ENCODE measurements at places on chromosomes 6 and 20.

GRCh38 chr20:34300809-34301586, 2.2 kb downstream of the AHCY start:
- no peaks in the 10 kb centered on the region for H3K36me3 ChIP-seq
- DNase-seq, result no peak
- 0 out of 2 replicates have a peak, but pooled peaks cover 1% of the 10 kb centered on the region for H3K4me1 ChIP-seq
- H3K4me3 ChIP-seq, result no peak overlapping the region
- no peak overlapping the region for H3K27ac ChIP-seq

DNA sequence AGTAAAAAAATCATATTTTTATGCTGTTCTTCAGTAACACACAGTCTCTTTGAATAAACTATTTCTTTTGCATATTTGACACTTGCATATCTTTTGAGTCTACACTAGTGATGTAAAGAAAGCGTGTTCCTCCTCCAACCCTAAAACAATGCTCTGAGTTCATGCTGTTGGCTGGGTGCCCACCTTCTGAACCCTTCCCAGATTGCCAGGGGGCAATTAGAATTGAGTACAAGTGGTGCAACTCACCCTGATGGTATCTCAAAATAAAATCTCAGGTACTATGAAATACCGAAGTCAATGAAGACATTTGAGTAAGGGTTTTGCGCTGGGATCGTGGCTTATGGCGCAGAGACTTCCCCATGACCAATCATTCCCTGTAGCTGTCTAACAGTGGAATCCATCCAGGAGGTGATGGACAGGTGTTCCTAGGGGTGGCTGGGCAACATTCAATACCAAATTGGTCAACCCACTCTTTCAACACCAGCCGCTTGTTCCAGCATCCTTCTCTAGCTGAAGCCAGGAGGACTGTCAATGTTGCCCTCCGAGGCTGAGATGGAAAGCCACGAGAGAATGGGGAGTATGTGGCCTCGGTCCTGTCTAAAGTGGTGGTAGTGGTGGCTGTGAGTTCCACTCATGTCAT, 94.4 kb upstream of the ZNFX1 start:
- no peak overlapping the region for H3K4me3 ChIP-seq
- no peaks in the 10 kb centered on the region for H3K27me3 ChIP-seq
- no peak for DNase-seq
- no peaks in the 10 kb centered on the region for H3K4me1 ChIP-seq
- H3K36me3 ChIP-seq, result no peaks in the 10 kb centered on the region

- peak; percentile 79 for DNase-seq
- no peaks in the 10 kb centered on the region for H3K27me3 ChIP-seq
- peaks cover 3% of the 10 kb centered on the region for H3K4me1 ChIP-seq
- H3K27ac ChIP-seq, result no peak overlapping the region
- H3K4me3 ChIP-seq, result no peak overlapping the region
Measured at GRCh38 chr6:18990059-18990978, 603.2 kb downstream of the RNF144B start.

DNA sequence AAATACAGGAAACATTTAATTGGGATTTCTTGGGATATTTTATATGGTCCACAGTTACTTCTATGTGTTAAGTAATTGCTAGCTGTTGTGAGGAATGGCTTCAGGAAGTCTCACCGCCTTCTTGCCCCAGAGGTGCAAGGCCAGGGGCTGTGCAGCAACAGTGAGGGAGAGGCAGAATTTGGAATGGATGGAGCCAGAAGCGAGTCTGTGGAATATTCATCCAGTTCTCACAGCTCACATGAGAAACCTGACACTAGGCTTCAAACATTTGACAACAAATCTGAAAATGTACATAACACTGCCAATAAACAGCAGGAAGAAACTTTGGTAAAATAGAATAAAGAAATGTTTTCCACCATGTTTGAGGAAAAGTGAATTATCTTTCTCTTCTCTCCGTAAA, 66.5 kb downstream of the GPR6 start:
- H3K27me3 ChIP-seq, result no peaks in the 10 kb centered on the region
- no peaks in the 10 kb centered on the region for H3K36me3 ChIP-seq
- no peak overlapping the region for H3K4me3 ChIP-seq
- no peak for DNase-seq
- H3K4me1 ChIP-seq, result peaks cover 2% of the 10 kb centered on the region

DNA sequence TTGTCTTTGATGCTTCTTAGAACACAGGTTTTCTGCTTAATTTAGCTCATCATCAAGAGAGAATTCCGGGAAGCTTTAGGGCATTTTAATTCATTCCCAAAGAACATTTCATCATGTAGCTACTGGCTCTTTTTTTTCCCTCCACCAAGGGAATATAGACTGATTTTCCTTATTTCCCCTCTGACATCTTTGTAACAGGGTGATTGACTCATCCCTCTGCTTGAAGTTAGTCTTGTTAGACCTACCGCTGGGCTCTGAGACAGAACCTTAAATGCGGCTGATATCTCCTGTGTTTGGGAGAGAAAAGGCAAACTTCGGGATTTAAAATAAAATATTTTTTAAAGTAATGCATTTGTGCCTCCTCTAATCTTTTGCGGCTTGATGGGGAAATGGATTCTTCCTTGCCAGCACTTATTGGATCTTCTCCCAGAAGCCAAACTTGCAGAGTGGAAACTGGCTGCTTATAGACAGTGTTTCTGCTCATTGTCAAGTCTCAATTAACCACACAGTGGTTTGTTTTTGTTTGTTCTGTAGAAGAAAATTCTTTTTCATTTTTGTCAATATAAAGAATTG, 272.7 kb upstream of the PLCB4 start:
- no peaks in the 10 kb centered on the region for H3K36me3 ChIP-seq
- H3K27ac ChIP-seq, result no peak overlapping the region
- H3K4me3 ChIP-seq, result no peak overlapping the region

DNA sequence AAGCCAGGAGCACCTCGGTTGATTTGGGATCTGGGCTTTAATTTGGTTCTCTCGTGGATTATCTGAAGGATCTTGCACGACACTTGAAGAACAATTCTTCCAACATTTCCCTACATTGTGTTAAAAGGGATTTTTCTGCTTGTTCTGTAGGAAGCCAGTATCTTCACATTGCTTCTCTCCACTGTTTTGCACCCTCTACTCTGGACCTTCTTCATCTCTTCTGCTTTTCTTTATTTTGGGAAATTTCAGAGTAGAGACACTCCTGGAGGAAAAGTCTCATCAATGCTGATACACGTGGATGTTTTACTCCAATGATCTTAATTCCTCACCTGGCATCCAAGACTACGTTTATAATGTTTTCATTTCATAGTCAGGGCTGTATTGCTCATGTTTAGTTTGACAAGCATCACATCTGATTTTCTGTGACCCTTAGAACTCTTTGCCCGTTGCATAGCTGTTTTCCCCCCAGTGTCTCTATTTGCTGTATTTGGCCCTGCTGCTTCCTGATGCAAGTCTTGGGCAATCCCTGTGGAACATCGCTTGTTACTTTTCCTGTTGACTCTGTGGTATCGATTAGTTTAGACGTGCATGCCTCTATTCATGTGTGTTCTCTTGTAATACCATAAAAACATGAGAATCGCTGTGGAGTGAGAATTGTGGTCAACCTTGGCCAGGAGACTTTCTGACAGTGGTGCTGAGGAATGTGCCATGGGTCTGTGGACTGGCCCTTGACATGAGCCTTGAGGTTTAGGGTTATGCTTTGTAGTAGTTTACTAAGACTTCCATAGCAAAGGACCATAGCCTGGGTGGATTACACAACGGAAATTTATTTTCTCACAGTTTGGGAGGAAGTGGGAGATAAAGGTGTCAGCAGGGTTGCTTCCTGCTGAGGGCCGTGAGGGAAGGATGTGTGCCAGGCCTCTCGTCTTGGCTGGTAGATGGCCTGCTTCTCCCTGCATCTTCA, 12.5 kb downstream of the PLCB1 start:
- H3K27me3 ChIP-seq, result no peaks in the 10 kb centered on the region
- H3K4me3 ChIP-seq, result no peak overlapping the region
- no peaks in the 10 kb centered on the region for H3K4me1 ChIP-seq
- H3K36me3 ChIP-seq, result no peaks in the 10 kb centered on the region
- no peak overlapping the region for H3K27ac ChIP-seq

- peaks cover 3% of the 10 kb centered on the region for H3K36me3 ChIP-seq
- no peak overlapping the region for H3K27ac ChIP-seq
- DNase-seq, result no peak
- no peak overlapping the region for H3K4me3 ChIP-seq
Measured at GRCh38 chr6:29948277-29948676, 5.9 kb downstream of the HLA-A start.

DNA sequence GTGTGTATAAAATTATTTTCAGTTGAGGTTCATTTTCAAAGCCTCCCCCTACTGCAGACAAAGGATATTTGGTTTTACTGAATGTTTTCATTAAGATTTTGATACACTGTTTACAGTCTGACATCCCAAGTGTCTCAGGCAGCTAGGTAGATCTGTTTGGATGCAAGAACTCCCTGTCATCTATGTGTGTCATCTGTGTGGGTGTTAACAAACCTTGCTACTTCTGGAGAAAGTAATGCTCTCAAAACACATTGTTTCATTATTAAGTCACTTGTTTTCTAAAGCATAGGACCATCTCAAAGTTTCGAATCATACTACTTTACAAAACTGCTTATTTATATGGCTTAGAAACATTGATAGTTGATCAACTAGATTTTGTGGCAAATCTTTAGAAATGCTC, 114.5 kb upstream of the TMEM170B start:
- H3K4me3 ChIP-seq, result no peak overlapping the region
- no peak overlapping the region for H3K27ac ChIP-seq
- no peak for DNase-seq
- H3K36me3 ChIP-seq, result no peaks in the 10 kb centered on the region

- H3K36me3 ChIP-seq, result no peaks in the 10 kb centered on the region
- H3K4me1 ChIP-seq, result peaks cover 2% of the 10 kb centered on the region
- H3K27me3 ChIP-seq, result peaks cover 20% of the 10 kb centered on the region
Measured at GRCh38 chr6:5080574-5080973, 4.6 kb upstream of the PPP1R3G start.

DNA sequence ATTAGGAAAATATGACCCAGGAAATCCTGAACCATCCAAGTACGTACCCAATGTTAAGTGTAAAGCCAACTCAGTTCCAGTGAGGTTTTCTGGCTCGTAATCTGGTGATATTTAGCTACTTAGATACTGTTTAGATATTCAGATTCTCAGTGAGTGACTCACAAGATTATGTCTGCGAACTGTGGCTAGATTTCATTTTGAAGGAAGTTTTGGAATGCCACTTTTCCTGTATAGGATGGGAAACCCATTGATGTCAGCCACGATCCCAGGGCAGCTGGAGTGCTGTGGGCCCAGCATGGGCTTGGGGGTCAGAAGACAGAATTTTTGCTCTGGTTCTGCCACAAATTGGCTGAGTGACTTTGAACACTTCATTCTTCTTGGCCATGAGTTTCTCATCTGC, 76.3 kb downstream of the TMEM170B start:
- peaks cover 5% of the 10 kb centered on the region for H3K4me1 ChIP-seq
- H3K27me3 ChIP-seq, result no peaks in the 10 kb centered on the region
- DNase-seq, result no peak
- no peak overlapping the region for H3K27ac ChIP-seq
- H3K4me3 ChIP-seq, result no peak overlapping the region

DNA sequence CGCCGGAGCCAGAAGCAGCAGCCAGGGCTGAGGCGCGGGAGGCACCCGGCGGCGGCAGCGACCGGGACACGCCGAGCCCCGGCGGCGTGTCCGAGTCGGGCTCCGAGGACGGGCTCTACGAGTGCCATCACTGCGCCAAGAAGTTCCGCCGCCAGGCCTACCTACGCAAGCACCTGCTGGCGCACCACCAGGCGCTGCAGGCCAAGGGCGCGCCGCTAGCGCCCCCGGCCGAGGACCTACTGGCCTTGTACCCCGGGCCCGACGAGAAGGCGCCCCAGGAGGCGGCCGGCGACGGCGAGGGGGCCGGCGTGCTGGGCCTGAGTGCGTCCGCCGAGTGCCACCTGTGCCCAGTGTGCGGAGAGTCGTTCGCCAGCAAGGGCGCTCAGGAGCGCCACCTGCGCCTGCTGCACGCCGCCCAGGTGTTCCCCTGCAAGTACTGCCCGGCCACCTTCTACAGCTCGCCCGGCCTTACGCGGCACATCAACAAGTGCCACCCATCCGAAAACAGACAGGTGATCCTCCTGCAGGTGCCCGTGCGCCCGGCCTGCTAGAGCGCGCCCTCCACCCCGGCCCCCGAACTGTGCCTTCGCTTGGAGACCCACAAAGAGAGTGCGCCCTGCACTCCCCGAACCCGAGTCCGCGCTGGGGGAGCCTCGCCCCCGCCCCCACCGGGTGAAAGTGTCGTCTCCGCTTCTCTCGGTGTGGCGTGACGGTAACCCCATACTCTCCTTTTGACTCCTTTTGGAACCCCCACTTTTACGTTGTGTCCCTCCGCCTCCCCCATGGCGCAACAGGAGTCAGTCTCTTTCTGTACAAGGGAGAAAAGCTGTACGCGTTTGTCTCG, 1.6 kb downstream of the INSM1 start:
- H3K27me3 ChIP-seq, result peaks cover 22% of the 10 kb centered on the region
- H3K27ac ChIP-seq, result no peak overlapping the region
- peaks cover 2% of the 10 kb centered on the region for H3K4me1 ChIP-seq
- no peaks in the 10 kb centered on the region for H3K36me3 ChIP-seq
- H3K4me3 ChIP-seq, result peak overlapping the region; percentile 50
- DNase-seq, result no peak

DNA sequence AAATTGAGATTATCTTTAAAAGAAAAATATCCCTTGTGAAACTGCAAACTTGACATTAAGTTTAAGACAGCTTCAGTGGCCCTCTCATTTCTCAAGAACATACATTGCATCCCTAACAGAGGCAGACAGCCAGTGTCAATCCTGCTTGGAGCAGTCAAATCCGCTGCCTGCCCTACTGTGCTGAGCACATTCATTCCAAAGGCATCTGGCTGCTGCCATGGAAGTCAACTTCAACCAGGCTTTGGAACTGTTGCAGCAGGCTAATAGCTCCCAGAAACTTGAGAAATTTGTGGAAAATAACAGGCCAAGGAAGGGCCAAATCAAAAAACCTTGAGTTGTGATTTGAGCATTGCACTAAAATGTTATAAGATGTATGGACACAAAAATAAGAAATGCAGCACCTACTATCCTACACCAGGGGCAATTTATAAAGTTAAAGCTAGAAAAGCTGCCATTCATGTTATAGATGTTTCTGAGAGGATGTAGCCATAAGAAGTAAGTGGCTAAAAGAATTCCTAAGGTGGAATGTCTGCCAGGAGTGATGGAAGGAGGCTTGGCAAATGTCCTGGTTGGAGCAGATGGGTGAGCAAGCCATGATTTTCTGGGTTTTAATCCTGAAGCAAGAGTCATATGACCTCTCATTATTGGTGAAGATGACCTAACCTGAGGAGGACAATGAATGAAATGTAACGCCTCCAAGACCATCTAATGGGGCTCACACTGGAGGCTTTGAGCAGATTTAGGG, 31.4 kb upstream of the HAO1 start:
- H3K27me3 ChIP-seq, result no peaks in the 10 kb centered on the region
- H3K27ac ChIP-seq, result no peak overlapping the region
- no peaks in the 10 kb centered on the region for H3K36me3 ChIP-seq
- no peak for DNase-seq

- no peaks in the 10 kb centered on the region for H3K27me3 ChIP-seq
- DNase-seq, result no peak
- H3K4me1 ChIP-seq, result 0 out of 2 replicates have a peak, but pooled peaks cover 2% of the 10 kb centered on the region
- H3K4me3 ChIP-seq, result no peak overlapping the region
- H3K36me3 ChIP-seq, result no peaks in the 10 kb centered on the region
Measured at GRCh38 chr6:56528412-56528841, 114.3 kb downstream of the DST start.

Measured in iPS DF 6.9 (cell line).